IMR-90 (cell line): ENCODE measurements at places on chromosomes 2 and 18. TPM values are rescaled to one million over a fixed set of nuclear protein-coding genes. Genes with fewer than 3 reads are reported as not detected.

Gene TNFAIP6
- polyA plus RNA-seq: 1.3 and 1.8 TPM in 2 replicates

Gene RESP18
- polyA plus RNA-seq: not detected in 2 replicates

Gene GPR35
- polyA plus RNA-seq: 0.31 and 0.42 TPM in 2 replicates

Gene DARS1
- 43.5 and 56.5 TPM in 2 replicates for polyA plus RNA-seq

Gene STRADB
- 11.4 and 14.9 TPM in 2 replicates for polyA plus RNA-seq

Gene METTL8
- 6.4 and 6.9 TPM in 2 replicates for polyA plus RNA-seq

Gene ACVR1C
- polyA plus RNA-seq: 0.01 and 0.07 TPM in 2 replicates

Gene CFAP65
- polyA plus RNA-seq: not detected in 2 replicates

Gene GAREM2
- 1.7 and 1.8 TPM in 2 replicates for polyA plus RNA-seq
